ENCODE measurements at places on chromosomes 11 and 22.

DNA sequence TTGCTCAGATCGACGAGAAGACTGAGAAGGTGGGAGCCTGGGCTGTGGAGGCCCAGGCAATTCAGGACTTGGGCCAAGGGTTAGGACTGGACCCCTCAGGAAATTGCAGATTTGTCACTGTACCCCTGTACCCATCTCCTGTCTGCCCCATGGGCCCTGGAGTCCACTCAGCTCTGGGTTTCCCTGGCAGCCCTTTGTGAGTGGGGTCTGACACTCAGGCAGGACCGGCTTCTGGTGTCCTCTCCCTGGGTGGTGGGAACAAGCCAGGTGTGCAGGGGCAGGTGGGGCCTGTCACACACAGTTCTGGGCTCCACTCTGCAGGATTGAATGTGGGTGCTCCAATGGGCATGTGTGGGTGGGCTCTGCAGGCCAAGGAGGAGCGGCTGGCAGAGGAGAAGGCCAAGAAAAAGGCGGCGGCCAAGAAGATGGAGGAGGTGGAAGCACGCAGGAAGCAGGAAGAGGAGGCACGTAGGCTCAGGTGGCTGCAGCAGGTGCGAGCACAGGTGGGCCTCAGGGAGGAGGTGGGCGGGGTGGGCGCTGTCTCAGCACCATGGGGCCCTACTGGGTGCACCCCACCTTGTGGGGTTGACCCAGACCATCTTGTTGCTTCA lies 21.6 kb downstream of the INCENP start:
- no peak for DNase-seq

DNA sequence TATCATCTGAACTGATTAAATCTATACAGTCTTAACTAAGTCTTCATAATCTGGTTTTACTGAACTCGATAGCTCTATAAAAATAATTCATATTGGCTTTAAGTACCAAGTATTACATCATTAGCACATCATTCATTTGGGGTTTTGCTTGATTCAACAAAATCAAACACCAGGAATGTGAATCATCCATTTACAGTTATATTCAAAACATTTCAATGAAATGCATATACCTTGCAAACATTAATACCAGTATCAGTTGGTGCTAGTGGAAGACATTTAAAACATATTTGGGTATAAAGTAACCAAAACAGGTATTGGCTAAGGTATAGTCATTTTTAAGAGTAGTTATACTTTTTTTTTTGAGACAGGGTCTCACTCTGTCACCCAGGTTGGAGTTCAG lies 12.2 kb upstream of the CCDC89 start:
- no peak for DNase-seq

- DNase-seq: no peak
Observed at GRCh38 chr22:49718396-49718795, 109.3 kb downstream of the BRD1 start.

DNA sequence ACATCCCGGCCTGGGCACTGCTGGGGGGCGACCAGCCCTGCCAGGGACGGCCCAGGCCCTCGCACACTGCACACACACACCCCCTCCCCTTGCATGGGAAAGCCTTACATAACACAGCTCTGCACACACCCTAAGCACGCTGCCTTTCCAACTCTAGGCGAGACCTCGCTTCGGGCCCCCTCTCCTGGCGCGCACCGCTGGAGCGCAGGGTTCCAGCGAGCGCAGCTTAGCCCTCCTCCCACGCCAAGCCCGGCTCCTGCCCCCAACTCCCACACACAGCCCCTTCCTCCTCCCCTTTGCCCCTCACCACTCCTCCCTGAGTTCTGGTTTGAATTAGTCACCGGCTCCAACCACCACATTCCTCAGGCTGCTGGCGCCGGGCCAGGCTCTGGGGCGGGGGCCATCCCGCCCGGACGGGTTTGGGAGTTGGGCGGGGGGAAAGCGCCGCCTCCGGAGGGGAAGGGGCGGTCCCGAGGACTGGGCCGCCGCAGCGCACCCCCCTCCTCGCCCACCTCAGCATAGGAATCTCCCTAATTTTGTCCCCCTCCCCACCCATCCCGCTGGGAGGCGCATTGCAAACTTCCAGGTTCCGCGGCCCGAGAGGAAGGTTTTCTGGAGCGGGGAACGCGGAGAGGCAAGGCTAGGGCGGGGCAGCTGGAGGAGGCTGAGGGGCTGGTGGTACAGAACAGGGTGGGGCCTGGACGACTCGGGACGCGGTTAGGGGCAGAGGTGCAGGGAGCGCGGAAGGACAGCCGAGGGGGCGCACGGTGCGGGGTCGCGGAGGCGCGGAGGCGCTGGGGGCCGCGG lies 966 bp downstream of the AHNAK start:
- peak; percentile 76 for DNase-seq

GRCh38 chr11:82703796-82704195 lies 29.9 kb downstream of the FAM181B start:
- no peak for DNase-seq

- no peak for DNase-seq
Observed at GRCh38 chr11:7160814-7161489, 72.2 kb downstream of the RBMXL2 start.

Measured in stimulated activated CD4-positive, alpha-beta T cell treated with anti-CD3 and anti-CD28 coated beads, Interleukin-4, amount 100 ng/mL, for 4 hours (primary cell).